ENCODE measurements at places on chromosomes 3 and 15.

DNA sequence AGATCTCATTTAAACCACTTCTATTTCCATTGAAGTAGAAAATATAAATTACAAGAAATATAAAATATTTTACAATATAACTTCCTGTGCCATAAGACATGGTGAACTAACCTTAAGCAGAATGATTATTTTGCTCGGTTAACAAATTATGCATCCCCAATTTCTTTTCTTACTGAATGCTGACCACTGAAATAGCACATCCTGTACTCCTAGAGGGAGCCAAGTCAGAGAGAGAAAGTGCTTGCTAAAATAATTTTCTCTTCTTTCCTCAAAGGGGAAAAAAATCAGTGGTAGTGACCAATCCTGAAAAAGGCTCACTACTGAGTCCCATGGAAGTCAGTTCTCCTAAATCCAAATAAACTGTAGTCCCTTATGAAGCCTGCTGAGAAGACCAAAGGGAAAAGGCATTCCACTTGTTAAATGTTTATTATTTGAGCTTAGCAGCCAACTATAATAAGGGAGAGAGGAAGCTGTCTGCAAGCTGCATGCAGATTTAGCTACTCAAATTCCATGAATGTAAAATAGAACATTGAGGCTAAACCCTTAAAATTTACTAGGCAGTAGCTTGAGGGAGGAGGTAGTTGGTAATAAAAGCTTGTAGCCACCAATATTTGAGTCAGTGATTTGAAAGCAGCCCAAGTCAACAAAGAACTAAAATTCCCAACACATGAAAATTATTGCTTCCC lies 33.1 kb downstream of the CEP152 start:
- no peak for DNase-seq

DNA sequence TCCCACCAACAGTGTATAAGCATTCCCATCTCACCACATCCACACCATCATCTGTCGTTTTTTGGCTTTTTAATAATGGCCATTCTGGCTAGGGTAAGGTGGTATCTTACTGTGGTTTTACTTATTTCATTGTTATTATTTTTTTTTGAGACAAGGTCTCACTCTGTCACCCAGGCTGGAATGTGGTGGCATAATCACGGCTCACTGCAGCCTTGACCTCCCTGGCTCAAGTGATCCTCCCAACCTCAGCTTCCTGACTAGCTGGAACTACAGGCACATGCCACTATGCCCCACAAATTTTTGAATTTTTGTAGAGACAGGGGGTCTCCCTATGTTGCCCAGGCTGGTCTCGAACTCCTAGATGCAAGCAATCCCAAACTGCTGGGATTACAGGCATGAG lies 11.0 kb upstream of the CSRNP1 start:
- no peak for DNase-seq

DNA sequence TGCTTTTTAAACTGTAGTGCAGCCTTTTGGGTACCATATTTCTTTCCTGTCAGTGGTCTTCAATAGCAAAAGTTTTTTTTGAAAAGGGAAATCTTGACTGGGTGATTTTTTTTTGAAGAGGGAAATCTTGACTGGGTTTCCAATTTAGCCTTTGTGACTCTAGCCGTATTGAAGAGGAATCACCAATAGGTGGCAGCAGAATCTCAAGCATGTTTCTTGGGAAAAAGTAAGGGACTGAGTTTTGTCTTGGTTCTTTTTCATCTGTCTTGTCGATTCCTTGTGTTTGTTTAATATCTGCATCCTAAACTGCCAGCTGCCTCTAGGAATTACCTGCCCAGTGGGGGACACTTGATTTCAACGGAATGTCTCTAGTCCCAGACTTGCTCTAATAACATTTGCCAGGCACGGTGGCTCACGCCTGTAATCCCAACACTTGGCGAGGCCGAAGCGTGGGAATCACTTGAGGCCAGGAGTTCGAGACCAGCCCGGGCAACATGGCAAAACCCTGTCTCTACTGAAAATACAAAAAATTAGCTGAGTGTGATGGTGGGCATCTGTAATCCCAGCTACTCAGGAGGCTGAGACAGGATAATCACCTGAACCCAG lies 89.2 kb downstream of the RBPMS2 start:
- no peak for DNase-seq

DNA sequence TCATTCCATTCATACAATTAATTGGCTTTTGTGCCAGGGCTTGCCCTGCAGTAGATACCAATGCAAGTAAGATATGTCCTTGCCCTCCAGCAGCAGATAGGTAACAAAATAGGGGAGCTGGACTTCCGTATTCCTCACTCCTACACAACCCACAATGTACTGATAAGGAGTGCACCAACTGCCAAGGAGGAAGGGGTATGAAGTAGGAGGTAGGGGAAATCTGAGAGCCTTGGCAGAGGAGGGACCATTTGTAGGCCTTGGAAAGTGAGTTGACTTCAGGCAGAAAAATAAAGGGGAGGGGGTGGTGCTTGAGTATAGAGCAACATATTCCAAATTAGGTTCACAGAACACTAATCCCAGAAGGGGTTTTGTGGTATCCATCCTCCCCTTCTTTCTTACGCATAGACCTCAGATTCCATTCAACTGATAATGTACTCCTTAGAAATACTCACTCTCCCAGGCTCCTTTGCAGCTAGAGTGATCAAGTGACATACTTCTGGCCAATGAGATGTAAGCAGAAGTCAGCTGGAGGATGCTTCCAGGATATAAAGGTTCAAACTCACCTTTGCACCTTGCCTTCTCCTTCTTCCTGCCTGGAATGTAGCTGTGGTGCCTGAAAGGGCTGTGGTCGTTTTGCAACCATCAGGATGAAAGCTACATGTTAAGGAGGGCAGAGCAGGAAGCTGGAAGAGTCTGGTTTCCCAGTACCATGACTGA lies 127.1 kb upstream of the SMAD3 start:
- DNase-seq, result no peak

DNA sequence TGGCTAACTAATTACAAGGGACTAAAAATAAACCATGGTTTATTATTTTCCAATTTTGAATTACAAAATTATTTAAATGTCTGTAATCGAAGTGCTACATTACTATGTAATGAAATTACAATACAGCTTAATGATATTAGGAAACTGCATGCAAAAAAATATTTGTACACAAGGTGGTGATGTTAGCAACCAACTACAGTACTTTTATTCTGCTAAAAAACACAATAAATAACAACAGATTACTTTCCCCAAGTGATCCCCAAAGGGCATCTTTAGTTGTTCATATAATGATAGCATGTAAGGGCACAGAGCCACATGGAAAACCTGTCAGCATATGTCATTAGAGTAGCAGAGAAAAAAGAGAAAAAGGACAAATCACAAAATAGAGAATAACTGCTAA lies 147.5 kb upstream of the SOX2 start:
- DNase-seq, result no peak

- no peak for DNase-seq
Measured at GRCh38 chr3:124277144-124277890, 285.4 kb upstream of the ROPN1 start.

- DNase-seq, result no peak
Measured at GRCh38 chr3:81545572-81545971, 215.9 kb downstream of the GBE1 start.

Measured in right renal pelvis (tissue), 4 donors.